Uterine smooth muscle cell (primary cell): ENCODE measurements at places on chromosomes 12 and 14. TPM values are rescaled to one million over a fixed set of nuclear protein-coding genes. Genes with fewer than 3 reads are reported as not detected.

Gene HPD
- 0.12 TPM in 1 of 2 replicates, not detected in the other for total RNA-seq

Gene KLHL33
- 0.11 and 0.12 TPM in 2 replicates for total RNA-seq

Gene EIF2S3B
- 1.2 and 12.6 TPM in 2 replicates for total RNA-seq

Gene LBHD2
- total RNA-seq = not detected in 2 replicates

Gene TPPP2
- not detected in 2 replicates for total RNA-seq

Gene DTD2
- 43.0 and 48.9 TPM in 2 replicates for total RNA-seq

Gene SERPINA12
- total RNA-seq = not detected in 2 replicates

Gene TMEM117
- 9.2 and 11.4 TPM in 2 replicates for total RNA-seq

Gene MAP1LC3B2
- 0.22 and 1.00 TPM in 2 replicates for total RNA-seq

Gene KIF26A
- 1.3 and 1.5 TPM in 2 replicates for total RNA-seq

Gene HOXC12
- total RNA-seq = not detected in 2 replicates

Gene USP44
- total RNA-seq = 3.4 and 3.7 TPM in 2 replicates

Gene PIK3C2G
- not detected in 2 replicates for total RNA-seq

Gene SLC25A21
- 2.9 and 17.3 TPM in 2 replicates for total RNA-seq

Gene TCL1B
- not detected in 2 replicates for total RNA-seq

Gene GABARAPL1
- 23.5 and 55.2 TPM in 2 replicates for total RNA-seq

Gene FAM222A
- total RNA-seq = 0.11 and 0.37 TPM in 2 replicates

Gene TMTC2
- 8.7 and 11.9 TPM in 2 replicates for total RNA-seq

Gene NANOG
- not detected in 2 replicates for total RNA-seq

Gene CFAP73
- total RNA-seq = not detected in 2 replicates

Gene IGF1
- total RNA-seq = 0.25 TPM in 1 of 2 replicates, not detected in the other

Gene RNF31
- 40.7 and 44.7 TPM in 2 replicates for total RNA-seq

Gene SDSL
- total RNA-seq = 7.5 and 18.4 TPM in 2 replicates

Gene EEA1
- total RNA-seq = 31.5 and 50.6 TPM in 2 replicates

Gene SCFD1
- 141 and 157 TPM in 2 replicates for total RNA-seq

Gene GLI1
- total RNA-seq = 2.4 and 3.1 TPM in 2 replicates

Gene DHRS2
- total RNA-seq = 0.22 and 0.25 TPM in 2 replicates

Gene SLC39A2
- 0.22 TPM in 1 of 2 replicates, not detected in the other for total RNA-seq

Gene KRT74
- not detected in 2 replicates for total RNA-seq

Gene CHMP4A
- total RNA-seq = 32.7 and 38.6 TPM in 2 replicates

Gene FOXN4
- total RNA-seq = not detected in 2 replicates

Gene MANSC4
- not detected in 2 replicates for total RNA-seq
